ENCODE measurements at places on chromosomes 5 and 9. TPM values are rescaled to one million over a fixed set of nuclear protein-coding genes. Genes with fewer than 3 reads are reported as not detected.

DNA sequence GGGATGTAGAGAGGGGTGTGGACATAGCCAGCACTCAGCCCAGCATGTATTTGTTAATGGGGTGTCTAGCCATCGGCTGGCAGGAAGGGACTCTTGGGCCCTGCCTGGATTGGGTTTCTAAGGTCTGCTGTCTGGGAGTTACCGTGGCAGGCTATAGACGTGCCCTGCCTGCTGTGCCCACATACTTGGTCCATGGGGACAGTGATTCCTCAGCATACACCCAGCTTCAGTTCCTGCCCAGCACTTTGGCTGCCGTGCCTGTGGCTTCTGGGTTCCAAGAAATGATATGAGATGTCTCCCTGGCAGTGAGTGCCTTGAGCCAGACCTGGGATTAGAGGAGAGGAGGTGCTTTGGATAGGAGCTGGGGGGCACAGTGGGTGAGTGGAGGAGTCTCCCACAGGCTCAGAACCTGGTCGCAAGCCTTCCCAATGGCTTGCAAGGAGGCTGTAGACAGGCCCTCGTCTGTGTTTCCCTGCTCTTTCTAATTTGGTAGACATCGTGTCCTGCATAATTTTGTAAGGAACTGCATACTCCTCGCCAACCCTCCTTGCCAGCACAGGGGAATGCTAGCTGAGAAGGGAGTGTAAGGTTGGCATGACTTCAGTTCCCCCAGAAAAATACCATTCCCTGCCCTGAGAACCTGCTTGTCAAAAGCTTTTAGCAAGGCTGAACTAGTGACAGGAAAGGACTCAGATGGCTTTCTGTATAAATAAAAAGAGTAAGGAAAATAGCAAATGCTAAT, 287.9 kb downstream of the ZSWIM6 start:
- DNase-seq = no peak

DNA sequence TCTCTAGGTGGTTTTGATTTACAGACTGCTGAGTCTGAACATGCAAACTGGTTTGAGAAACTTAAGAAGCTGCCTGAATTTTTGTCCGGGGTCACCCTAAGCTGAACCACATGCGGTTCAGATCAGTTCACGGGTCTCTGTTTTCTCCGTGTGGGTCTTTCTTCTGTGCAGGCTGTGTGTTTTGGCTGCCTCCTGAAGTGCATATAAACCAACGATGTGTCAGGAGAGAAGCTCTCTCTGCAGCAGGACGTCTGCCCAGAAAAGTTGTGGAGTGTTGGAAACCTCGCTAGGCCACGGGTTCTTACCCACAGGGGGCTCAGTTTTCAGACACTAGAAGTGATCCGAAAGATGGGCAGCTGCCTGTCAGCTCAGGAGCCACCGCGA, 364.2 kb downstream of the IRX2 start:
- no peak for DNase-seq

- no peak for DNase-seq
Observed at GRCh38 chr5:134609232-134609851, 23.3 kb downstream of the SAR1B start.

DNA sequence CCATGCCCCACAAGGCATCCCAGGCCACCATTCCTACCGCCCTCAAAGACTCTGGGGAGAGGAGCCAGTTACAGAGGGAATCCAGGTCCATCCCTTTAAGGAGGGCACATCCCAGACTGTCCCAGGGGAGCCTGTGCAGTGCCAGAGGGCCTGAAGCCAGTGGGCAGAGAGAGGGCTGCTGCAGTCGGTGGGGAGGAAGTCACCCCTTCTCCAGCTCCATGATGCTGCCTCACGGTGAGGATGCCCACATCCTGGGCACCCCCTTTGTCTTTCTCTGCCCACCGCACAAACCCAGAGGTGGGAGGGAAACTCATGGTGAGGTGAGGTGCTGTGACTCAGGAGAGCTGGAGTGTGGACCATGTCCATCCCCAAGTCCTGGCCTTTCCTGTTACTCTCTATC, 26.2 kb upstream of the ANKRD33B start:
- no peak for DNase-seq

DNA sequence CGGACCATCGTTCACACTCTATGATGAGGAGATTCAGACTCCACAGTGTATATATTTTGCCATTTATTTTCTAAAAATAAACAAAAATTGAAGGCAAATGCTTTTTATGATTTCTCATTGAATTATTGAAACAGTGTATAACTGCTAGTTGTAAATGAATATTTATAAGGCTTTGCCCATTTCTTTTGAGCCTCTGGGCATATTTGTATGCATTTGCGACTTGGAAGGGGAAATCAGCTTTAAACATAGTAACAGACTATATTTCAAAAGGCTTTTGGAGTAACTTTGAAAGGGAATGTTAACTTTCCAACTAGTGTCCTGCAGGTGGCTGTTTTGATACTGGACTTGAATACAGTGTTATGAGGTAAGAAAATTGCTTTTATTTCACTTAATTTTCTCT, 26.0 kb downstream of the MRPL22 start:
- no peak for DNase-seq

- no peak for DNase-seq
Observed at GRCh38 chr5:147561435-147561834, 51.6 kb upstream of the DPYSL3 start.

GRCh38 chr9:38259519-38260218, 132.8 kb upstream of the ALDH1B1 start:
- DNase-seq = no peak

DNA sequence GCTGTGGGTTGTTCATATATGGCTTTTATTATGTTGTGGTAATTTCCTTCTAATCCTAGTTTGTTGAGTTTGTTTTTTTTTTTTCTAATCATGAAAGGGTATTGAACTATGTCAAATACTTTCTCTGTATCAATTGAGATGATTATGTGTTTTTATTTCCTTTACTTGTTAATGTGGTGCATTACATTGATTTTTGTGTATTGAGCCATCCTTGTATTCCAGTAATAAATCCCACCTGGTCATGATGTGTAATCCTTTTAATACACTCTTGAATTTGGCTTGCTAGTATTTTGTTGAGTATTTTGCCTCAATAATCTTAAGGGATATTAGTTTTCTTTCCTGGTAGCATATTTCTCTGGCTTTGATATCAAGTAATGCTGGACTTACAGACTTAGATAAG, 13.1 kb upstream of the ERCC6L2 start:
- DNase-seq = no peak

DNA sequence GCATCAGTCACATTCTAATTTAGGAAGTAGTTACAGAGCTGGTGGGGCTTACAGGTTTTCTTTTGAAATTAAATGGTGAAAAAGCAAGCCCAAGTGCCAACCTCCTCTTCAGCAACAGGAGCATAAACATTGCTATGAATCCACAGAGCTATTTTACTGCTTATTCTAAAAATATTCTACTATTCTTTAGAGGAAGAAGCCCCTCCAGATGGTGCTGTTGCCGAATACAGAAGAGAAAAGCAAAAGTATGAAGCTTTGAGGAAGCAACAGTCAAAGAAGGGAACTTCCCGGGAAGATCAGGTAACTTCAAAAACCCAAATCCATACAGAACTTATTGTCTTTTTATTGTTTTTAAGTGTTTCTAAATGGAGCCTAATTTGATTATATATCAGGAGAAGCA, 202.8 kb downstream of the CWC27 start:
- DNase-seq = no peak

- no peak for DNase-seq
Observed at GRCh38 chr5:109496112-109496511, 86.3 kb upstream of the PJA2 start.

DNA sequence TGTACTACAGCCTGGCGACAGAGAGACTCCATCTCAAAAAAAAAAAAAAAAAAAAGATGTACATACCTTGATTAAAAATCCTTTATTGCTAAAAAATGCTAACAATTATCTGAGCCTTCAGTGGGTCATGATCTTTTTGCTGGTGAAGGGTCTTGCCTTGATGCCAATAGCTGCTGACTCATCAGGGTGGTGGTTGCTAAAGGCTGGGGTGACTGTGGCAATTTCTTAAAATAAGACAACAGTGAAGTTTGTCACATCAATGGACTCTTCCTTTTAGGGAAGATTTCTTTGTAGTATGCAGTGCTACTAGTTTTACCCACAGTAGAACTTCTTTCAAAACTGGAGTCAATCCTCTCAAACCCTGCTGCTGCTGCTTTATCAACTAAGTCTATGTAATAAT, 33.9 kb upstream of the OTULINL start:
- no peak for DNase-seq

DNA sequence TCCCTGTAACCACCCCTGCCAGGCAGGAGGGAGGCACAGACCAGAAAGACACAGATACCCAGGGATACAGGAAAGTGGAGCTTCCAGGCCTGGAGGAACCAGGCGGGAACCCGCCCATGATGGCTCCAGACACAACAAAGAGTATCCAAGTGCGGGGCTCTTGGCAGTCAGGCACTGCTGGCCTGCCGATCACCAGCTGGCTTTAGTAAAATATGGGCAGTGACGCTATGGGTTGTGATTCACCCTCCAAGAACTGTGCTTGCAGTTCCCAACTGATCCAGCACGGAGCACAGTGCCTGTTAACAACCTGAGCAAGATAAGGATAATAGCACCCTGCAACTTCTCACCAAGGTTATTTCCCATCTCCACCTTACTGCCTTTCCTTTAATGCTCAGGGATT, 463.3 kb downstream of the IRX1 start:
- DNase-seq = no peak

GRCh38 chr9:21968331-21969010, 25.7 kb downstream of the CDKN2A start:
- no peak for DNase-seq

DNA sequence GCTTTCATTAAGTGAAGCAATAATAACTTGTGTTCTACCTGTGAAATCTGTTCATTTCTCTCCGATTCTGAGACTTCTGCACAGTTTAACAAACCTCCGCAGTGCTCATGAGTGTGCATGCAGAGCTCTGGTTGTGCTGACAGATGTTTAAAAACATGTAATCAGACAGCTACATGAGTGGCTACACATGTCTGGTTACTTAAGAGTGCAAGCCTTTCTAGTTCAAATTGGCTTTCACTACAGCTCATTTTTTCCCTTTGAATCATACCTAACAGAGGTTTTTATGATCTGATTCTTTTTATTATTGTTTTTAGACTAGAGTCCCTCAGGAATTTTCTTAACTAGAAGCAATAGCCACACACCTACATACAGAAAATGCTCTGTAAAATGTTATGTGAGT, 310.2 kb downstream of the ARRDC3 start:
- no peak for DNase-seq

DNA sequence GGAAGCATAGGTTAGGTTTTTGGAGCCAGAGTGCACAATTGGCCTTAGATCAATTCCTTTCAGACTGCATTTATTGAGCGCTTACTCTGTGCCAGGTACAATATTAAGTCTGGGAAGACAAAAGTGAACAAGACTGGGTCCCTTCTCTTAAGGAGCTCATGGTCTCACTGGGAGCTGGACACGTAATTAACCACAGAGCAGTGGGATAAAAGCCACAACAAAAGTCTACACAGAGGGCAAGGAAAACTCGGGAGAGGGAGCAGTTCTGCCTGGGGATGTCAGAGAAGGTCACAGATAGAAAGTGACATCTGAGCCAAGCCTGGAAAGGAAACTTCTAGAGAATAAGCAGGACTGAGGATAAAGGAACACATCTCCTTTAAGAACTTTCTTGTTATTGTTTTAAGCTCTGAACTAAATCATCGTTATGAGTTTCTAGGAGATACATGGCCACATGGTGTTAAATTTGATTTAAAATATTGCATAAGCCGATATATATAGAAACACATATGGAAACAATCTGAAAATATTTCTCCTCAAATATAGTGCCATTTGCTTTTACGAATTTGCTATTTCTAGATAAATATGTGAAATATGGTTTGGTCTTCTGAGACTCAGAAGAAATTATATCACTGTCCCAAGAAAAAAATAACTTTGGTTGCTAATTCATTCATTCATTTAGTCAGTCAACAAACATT, 40.1 kb upstream of the PDE8B start:
- DNase-seq = no peak

GRCh38 chr9:87062746-87063145, 115.4 kb upstream of the GAS1 start:
- DNase-seq = no peak

GRCh38 chr5:80797428-80798024, 142.7 kb upstream of the DHFR start:
- DNase-seq = no peak

- DNase-seq = no peak
Observed at GRCh38 chr9:21383627-21384026, 1.6 kb downstream of the IFNA2 start.

- DNase-seq = no peak
Observed at GRCh38 chr5:110092955-110093785, 403.4 kb downstream of the MAN2A1 start.

DNA sequence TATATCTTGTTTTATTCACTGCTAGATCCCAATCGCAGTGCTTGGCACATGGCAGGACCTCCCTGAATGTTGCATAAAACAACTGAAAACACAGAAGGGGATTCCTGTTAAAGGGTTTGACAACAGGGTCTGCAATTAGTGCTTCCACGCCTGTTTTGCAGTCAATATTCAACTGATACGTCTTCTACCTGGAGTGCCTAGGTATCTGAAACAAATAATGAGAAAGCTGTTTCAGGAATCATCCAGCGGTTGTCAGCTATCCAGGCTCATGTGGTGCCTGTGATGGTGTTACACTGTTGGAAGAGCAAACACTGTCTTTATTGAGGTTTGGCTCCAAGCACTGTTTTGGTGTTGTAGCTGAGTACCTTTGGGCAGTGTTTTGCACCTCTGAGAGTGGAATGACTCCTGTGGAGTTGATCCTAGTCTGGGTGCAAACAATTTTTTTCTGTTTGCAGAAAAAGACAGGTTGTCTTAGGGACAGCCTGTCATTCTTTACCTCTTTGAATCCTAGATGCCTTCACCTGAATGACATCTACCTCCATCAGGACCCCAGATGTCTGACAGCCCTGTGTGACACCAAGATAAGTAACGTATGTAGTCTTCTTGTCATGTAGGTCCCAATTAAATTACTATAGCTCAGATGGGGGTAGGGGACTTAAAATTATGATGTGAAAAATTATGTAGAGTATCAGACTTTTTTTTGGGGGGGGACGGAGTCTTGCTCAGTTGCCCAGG, 14.8 kb upstream of the MATR3 start:
- DNase-seq = no peak

DNA sequence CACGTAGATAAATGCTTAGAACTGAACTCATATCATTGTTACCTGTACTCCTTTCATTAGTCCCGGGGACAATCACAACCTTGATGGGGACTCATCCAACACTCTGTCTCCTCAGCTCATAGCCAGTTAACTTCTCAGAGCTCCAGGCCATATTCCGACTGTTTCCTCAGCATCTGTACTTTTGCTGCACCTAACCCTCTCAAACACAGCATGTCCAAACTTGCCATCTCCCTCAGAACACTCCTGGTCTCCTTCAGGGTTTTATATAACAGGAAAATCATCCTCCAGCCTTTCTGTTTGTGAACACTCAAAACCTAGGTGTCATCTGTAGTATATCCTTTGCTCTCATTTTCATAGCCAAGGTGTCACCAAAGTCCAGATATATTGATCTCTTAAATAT, 150.5 kb downstream of the CDH6 start:
- DNase-seq = no peak

Gene PDZD2
- total RNA-seq = 105 TPM

Gene NFIB
- total RNA-seq = 137 TPM

Gene FAM120AOS
- total RNA-seq = 41.6 TPM

Gene PAPPA
- 3.3 TPM for total RNA-seq

Gene PCA3
- 0.18 TPM for total RNA-seq

Gene OR2Y1
- total RNA-seq = not detected

Gene MYMK
- not detected for total RNA-seq

Gene ACSL6
- total RNA-seq = 3.3 TPM

Gene STPG3
- not detected for total RNA-seq

Gene MTREX
- 69.0 TPM for total RNA-seq

Gene FOXD4L4
- total RNA-seq = not detected

Gene IL13
- total RNA-seq = not detected

Measured in sciatic nerve (tissue), 2 donors.